ENCODE measurements at places on chromosomes 2 and 18.

GRCh38 chr2:96924775-96925747, 55.2 kb upstream of the SEMA4C start:
- DNase-seq, result peak; percentile 11

GRCh38 chr2:43124687-43125057, 101.7 kb downstream of the ZFP36L2 start:
- no peak for DNase-seq

GRCh38 chr2:3319745-3320566, 57.7 kb downstream of the EIPR1 start:
- DNase-seq, result no peak

GRCh38 chr18:31280502-31280901, 37.5 kb upstream of the DSG1 start:
- DNase-seq, result no peak

DNA sequence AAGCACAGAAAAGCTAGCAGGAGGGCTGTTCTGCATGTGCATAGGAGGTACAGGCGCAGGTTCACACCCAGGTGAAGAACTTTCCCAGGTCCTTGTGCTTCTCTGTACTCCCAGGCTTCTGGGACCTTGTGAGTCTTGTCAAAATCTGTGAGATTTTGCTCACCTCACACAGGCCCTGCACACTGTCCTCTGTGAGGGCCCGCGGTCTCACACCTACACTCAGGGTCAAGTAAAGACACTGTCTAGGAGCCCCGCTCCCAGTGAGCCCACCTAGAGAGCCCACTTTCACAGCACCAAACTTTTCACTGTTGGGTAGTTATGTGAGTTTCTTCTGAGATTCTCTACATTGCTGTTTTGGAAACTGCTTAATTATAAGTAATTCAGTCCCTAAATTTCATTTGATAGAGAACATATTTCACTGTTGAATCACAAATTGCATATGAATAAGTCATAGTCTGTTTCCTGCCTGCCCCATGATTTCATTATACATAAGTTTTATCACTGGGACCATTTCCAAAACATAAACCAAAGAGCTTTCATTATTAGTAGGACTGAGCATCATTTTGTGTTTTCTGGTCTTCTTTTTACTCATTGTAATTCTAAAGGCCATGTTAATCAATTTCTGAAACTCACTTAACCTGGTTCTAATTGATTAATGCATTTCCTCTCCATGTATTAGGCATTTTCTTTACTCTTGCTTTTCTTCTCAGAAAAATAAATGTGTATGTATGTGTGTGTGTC, 234.2 kb upstream of the SPOPL start:
- DNase-seq, result no peak

GRCh38 chr2:57450170-57450569, 596.4 kb upstream of the VRK2 start:
- DNase-seq, result no peak

GRCh38 chr2:60597346-60597745, 43.9 kb upstream of the BCL11A start:
- DNase-seq, result no peak

DNA sequence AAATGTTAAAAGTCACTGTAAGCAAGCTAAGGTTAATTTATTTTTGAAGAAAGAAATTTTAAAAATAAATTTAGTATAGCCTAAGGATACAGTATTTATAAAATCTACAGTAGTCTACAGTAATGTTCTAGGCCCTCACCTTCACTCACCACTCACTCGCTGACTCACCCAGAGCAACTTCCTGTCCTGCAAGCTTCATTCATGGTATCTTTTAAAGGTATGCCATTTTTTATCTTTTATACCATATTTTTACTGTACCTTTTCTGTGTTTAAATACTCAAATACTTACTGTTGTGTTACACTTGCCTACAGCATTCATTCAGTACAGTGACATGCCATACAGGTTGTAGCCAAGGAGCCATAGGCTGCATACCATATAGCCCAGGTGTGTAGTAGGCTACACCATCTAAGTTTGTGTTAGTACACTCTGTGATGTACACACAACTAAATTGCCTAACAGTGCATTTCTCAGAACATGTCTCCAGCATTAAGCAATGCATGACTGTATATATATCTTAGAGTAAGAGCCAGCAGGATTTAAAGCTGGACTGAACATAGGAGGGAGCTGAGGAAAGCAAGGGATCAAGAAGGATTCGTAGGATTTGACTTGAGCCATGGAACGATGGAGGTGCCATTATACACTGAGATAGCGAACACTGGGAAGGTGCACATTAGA, 83.1 kb upstream of the KLF7 start:
- DNase-seq, result no peak

GRCh38 chr2:220704810-220705209, 867.3 kb downstream of the EPHA4 start:
- DNase-seq, result no peak

- DNase-seq, result no peak
Observed at GRCh38 chr2:184596819-184597411, 1.4 kb upstream of the ZNF804A start.

- no peak for DNase-seq
Observed at GRCh38 chr18:41917181-41917580, 37.9 kb upstream of the PIK3C3 start.

GRCh38 chr2:42102024-42102590, 54.3 kb downstream of the PKDCC start:
- DNase-seq, result peak; percentile 91

- DNase-seq, result peak; percentile 79
Observed at GRCh38 chr18:2571200-2572170, at the start of the genes METTL4 and NDC80. METTL4 (minus strand) TSS chr18:2571505; CDS start chr18:2567216, 4,289 bp downstream. NDC80 (plus strand) TSS chr18:2571557; CDS start chr18:2572986, 1,429 bp downstream.

GRCh38 chr18:6009756-6010155, 114.4 kb upstream of the TMEM200C start:
- DNase-seq, result no peak

DNA sequence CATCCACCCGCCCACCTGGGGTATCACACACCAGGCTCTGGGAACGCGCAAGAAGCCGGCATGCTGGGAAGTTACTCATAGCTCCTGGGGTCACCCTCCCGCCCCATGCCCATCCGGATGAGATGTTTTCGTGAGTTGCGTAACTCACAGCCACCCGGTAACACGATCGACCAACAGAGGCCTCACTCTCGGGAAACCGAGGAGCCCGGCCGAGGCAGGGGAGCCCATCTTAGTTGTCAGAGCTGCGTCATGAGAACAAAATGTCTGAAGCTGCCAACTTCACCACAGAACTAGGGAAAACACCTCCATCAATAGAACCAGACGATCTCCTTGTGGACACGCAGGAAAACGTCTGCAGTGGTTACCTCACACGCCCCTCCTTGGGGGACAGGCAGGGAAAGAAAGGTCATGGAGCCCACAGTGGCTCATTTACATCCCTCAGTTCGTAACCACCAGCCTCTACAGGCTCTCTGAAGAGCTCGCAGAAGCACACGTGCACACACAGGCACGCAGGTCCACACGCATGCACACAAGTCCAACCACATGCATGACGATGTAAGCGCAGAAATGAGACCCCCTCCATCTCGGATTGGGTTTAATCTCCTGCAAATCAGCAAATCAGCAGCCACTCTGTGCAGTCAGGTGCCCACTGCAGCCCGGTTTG, 26.2 kb downstream of the ADI1 start:
- no peak for DNase-seq

DNA sequence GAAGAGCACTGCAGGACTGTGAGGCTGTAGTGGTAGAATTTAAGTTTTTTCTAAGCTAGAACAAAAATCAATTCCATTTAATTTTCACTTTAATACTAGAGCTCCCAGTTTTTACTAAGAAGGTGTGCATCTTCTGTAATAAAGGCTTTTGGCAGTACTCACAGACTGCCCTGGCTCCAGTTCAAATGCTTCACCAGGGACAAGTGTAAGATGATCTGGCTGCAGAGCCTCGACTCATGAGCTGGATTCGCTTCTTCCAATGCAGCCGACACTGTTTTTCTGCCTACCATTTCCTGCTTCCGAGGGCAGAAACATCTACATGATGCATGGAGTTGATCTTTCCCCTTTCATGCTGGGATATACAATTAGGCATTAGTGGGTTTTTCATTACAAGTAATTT, 87.0 kb downstream of the FARSB start:
- no peak for DNase-seq

DNA sequence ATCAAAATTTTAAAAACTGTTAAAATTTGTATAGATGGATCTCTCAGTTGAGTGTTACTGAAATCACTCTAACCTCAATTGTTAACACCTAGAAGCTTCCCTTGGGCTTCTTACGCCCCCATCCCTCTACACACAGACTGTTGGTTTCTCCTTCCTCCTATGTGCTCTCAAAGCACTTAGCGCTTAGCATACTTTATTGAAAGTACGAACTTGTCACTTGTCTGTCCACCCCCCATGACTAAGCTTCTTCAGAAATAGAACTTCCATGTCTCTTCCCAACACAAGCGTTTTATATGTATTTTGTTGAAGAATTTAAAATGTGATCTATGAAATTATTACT, 441 bp downstream of the MPHOSPH10 start:
- no peak for DNase-seq

GRCh38 chr18:10899481-10899880, 249.9 kb downstream of the PIEZO2 start:
- DNase-seq, result no peak

- no peak for DNase-seq
Observed at GRCh38 chr2:224038049-224038829, 847 bp downstream of the SERPINE2 start.

- DNase-seq, result no peak
Observed at GRCh38 chr18:25075331-25075730, 276.6 kb downstream of the ZNF521 start.

DNA sequence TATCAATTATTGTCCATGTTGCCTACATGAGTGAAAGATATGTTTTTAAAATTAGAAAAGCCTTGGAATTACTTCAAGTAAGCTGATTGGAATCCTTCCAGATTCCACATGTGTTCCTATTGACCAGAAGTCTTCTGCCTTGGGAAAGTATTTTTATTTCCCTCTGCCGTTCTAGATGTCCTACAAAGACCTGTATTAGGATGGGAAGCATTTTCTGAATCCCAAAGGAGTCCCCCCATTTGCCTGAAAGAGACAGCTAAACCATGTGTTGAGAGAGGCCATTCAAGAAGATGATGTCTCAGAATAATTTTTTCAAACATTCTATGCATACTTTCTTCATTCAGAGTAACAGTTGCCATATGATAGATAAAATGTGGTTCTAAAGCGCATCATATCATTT, 19.0 kb upstream of the MYO1B start:
- DNase-seq, result no peak

- DNase-seq, result no peak
Observed at GRCh38 chr18:75350512-75350839, 77.0 kb downstream of the SMIM21 start.

DNA sequence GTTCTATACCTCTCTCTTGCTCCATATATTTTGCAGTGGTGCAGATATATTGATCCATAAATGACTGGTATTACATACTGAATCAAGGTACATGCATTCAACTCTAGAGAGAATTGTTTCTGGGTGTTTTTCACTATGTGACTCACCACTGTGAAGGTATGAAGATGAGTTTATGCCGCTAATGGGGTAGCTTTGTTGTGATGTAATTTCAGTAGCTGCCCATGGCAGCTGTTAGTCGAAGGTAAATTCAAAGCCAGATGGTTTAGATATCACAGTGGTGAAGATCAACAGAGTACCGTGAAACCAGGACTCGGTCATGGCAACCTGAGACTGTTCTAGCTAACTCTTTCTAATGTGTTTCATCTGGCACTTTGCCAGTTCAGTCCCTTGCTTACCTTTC, 50.4 kb downstream of the PKP4 start:
- no peak for DNase-seq

DNA sequence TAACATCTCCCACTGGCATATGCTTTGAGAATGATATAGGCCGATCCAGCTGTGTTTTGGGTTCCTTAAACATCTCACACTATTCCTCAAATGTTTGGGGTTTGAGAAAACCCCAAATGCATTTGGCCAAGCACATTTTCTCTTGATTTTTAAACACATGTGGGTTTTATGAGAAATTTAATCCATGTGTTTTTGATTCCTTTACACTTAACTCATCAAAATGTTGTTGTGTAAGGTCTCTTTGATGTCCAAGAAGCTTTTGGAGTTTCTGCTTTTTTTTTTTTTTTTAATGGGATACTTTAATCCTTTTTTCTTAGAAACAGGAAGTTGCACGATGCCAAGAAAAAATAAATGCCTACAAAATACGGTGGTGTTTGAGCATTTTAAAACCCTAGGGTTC, 339.8 kb upstream of the TCF4 start:
- DNase-seq, result no peak

- no peak for DNase-seq
Observed at GRCh38 chr2:155266583-155266982, 568.1 kb downstream of the KCNJ3 start.

GRCh38 chr18:7133181-7133580, 15.6 kb upstream of the LAMA1 start:
- no peak for DNase-seq

GRCh38 chr2:133766164-133766832, 198.0 kb upstream of the NCKAP5 start:
- no peak for DNase-seq

- no peak for DNase-seq
Observed at GRCh38 chr2:161954103-161954502, 119.9 kb downstream of the DPP4 start.

DNA sequence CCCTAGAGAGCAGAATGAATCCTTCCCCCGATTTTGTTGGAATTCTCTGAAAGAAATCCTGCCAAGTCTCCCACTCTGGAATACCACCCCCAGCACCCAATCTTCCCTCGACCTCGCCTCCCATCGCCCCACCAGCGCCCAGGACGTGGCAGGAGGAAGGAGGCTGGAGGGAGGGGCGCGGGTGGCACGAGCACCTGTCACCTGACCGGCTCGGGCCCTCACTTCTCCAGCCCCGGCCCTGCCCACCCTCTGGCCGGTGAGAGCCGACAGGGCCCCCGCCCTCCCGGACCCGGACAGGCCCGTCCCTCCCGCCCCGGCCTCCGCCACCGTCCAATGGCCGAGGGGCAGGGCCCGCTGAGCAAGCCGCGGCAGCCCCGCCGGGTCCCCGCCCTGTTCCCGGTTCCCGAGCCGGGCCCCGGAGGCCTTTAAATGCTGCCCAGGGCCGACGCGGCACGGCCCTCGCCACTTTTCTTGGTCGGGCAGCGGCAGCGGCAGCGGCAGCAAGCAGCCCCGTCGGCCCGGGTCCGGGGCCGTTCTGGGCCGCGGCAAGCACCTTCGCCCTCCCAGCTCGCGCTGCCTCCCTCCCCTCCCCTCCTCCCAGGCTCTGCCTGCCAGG, at the start of gene LGALSL:
Gene LGALSL, plus strand, starts transcription at position 393 of the 616 bp plus-strand sequence. CDS start 384 bp downstream, outside the sequence.
- no peak for DNase-seq

DNA sequence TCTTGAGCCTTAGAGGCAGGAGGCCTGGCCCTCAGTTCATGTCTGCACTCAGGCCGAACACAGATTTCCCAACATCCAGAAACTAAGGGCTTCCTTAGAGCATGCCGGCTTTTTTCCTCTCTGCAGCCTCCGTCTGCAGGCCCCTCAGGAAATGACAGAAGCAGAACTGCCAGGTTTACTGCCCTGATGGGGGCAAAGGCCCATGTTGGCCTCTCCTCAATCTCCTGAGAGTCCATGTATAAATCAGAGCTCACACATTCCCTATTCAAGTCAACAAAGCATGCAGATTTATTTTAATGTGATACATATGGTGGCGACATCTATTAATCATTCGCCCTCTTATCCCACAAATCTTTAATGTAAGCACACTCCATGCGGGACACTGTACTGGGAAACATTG, 475.6 kb upstream of the HS6ST1 start:
- no peak for DNase-seq

- DNase-seq, result no peak
Observed at GRCh38 chr2:34734662-34735061, 1135.6 kb upstream of the FAM98A start.

Measured in stimulated activated CD8-positive, alpha-beta memory T cell treated with anti-CD3 and anti-CD28 coated beads, Interleukin-7, amount 100 ng/mL, for 4 hours (primary cell).